LNCaP clone FGC (cell line): ENCODE measurements at places on chromosomes 16 and 17.
A peak's percentile ranks its signal among the peaks of the same experiment; 100 is the strongest.

GRCh38 chr17:57939797-57940196 lies 15.4 kb downstream of the CUEDC1 start:
- peak; percentile 41 for DNase-seq

DNA sequence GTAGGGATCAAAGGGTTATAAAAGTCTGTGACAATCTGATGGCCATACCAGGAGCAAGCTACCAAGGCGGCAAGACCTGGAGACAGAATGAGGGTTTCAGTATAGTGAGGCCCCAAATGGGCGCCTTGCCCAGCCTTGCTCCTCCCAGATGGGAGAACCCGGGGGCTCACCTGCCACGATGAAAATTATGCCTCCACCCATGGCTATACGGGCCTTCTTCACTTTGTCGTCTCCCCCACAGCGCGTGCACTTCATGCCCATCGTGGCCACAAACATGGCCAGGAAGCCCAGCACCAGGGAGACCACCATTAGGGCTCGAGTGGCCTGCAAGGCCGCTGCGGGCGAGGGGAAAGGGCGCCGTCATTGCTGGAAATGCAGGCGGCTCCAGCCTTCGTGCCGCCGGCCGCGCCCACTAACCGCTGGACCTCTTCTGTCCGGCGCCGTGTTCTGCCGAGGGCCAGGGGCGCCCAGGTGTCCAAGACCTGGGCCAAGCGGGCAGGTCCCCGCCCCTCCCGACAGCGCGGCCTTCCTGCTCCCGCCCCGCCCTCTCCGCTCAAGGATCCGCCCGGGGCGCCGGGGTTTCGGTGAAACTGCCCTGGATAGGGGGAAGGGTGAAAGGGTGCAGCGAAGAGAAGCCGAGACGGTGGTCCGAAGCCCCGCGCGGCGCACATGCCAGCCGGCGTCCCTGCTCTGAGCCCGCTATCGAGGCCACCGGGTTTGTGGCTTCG lies 1.5 kb downstream of the CLDN7 start:
- DNase-seq, result no peak

GRCh38 chr17:83177611-83178532 lies 98.5 kb downstream of the METRNL start:
- DNase-seq, result no peak

- peak; percentile 76 for DNase-seq
Observed at GRCh38 chr16:88613911-88614817, 24.2 kb upstream of the IL17C start.

DNA sequence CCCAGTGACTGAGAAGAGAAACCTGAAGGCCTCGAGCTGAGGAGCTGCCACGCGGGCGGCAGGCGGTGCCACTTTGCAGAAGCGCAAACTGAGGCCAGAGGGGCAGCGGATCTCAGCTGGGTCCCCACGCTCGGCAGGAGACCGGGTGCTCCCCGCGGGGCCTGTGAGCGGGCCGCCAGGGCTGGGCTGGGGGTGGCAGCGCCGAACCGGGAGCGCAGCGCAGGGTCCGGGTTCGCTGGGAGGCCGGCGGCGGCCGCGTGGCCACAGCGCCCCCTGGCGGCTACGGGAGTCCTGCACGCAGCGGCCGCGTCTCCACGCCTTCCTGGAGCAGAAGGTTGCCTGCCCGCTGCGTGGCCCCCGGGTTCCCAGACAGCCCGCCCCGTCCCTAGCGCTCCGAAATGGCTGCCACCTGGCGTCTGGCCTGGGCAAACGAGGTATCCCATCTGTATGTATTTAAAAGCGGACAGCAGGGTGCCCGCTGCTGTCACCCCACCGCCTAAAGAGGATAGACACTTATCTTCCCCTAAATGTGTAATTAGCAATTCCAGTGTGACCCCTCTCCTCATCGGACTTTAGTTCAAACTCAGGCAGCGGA lies 96.1 kb upstream of the CDH5 start:
- no peak for DNase-seq

- DNase-seq, result no peak
Observed at GRCh38 chr16:72976438-72977064, 71.4 kb downstream of the ZFHX3 start.

GRCh38 chr17:79977708-79978547 lies 57.7 kb downstream of the TBC1D16 start:
- DNase-seq, result no peak

DNA sequence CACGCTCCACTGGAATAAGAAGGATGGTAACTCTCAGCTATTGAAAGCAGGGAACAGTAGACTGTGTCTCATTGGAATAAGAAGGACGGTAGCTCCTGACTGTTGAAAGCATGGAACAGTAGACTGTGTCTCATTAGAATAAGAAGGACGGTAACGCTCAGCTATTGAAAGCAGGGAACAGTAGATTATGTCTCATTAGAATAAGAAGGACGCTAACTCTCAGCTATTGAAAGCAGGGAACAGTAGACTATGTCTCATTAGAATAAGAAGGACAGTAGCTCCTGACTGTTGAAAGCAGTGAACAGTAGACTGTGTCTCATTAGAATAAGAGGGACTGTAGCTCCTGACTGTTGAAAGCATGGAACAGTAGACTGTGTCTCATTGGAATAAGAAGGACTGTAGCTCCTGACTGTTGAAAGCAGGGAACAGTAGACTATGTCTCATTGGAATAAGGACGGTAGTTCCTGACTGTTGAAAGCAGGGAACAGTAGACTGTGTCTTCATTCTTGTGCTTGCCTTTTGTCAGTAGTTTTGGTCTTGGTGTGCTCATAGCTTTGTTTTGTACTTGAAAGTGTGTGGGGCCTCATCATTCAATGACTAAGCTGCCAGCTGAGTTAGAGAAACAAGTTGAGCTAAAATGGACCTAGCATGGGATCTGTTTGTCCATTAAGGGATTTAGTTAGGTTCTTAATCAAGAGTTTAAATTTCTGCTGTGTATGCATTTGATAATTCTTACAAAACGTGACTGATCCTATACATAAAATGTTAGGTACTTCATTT lies 58.5 kb downstream of the BANP start:
- DNase-seq, result no peak

- no peak for DNase-seq
Observed at GRCh38 chr17:51685287-51685909, 425.1 kb downstream of the UTP18 start.

DNA sequence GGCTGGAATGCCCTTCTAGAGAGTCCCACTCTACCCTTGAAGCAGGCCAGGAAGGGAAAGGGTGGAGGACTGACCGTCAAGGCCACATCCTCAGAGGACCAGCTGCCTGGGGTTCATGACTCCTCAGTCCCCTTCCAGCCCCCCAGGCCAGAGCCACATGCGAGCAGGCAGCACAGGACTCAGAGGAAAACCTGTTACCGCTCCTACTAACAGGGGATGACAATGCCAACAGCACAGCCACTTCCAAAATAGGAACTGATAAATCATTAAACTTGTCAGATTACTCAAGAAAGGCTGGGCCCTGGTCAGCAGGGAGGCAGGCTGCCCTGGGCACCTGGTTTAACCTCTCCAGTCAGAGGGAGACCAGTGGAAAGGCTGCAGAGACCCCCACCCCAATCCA lies 206.2 kb upstream of the SDK2 start:
- DNase-seq, result no peak

- DNase-seq, result no peak
Observed at GRCh38 chr17:82277851-82278250, 4.4 kb upstream of the CSNK1D start.

DNA sequence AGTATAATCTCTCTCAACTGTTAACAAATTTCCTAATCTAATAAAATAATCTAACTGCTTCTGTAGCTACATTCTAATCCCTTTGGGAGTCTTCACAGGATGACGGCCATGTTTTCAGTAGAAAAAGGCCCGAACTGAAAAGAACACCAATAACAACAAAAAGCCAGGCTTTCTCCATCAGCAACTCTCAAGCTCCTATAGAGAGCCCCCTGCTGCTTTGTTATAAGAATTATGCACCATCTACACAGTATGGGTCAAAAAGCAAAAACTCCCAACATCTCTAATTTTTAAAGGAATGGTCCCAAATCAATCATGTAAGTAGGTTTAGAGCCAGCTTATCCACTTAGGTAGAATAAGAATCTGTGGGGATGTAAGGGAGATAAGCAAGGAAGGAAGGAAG lies 163.6 kb upstream of the C17orf78 start:
- no peak for DNase-seq

- no peak for DNase-seq
Observed at GRCh38 chr16:10367616-10368188, 18.2 kb upstream of the ATF7IP2 start.

- no peak for DNase-seq
Observed at GRCh38 chr17:47188271-47188875, 722 bp downstream of the CDC27 start.

GRCh38 chr17:59151591-59151990 lies 3.4 kb downstream of the SKA2 start:
- no peak for DNase-seq

- DNase-seq, result no peak
Observed at GRCh38 chr16:24497440-24497839, 41.9 kb upstream of the RBBP6 start.

DNA sequence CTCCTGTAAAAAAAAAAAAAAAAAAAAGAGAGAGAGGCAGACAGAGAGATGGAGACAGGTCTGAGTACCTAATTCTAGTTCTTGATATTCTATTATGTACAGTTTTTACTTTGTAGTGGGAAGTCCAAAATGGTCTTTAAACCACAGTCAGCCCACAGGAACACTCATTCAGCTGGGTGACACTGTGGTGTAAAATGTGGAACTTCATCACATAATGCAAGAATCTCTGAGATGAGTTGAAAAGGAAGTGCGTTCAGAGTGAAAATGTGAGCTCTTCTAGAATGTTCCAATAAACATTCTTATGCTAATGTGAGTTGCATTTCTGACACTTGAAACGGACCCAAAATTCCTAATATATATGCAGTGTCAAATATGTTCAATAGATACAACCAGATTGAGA lies 972.1 kb downstream of the CDH11 start:
- DNase-seq, result no peak

DNA sequence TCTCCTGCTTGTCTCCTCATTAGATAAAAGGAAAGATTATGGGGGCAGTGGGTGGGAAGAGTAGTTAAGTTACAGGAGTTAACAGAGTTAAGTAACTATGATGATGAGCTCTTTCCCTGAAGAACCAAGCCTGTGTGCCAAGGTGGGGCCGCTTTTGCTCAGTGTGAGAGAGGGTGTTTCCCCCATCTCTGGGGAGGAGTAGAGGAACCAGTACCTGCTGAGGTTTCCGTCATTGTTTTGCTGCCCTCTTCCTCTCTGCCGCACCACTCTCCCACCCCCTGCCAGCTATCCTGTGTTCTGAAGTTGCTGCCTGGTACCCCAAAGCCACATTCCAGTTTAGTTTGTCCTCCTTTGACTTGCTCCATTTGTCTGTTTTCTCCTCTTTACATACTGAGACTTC lies 20.8 kb upstream of the KRT10 start:
- no peak for DNase-seq

- no peak for DNase-seq
Observed at GRCh38 chr17:7133424-7133823, 18.8 kb upstream of the ASGR2 start.

DNA sequence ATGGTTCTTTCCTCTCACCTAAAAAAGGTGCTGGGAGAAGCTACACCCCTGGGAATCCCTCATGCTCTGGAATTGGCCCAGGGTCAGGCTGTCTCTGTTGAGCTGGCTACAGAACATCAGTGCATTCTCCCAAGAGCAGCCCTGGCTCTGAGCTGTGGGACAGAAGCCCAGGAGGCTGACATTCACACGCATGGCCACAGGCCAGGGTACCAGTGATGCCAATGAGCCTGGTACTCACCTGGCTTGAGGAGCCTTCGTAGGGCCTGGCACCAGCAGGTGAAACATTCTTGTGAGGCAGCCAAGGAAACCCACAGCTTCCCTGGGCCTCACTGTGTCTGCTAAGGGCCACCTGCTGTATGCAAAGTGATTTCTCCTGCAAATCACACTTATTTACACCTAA lies 121.7 kb upstream of the CCL2 start:
- DNase-seq, result no peak

GRCh38 chr17:41775394-41776226 lies 10.9 kb downstream of the JUP start:
- DNase-seq, result no peak

DNA sequence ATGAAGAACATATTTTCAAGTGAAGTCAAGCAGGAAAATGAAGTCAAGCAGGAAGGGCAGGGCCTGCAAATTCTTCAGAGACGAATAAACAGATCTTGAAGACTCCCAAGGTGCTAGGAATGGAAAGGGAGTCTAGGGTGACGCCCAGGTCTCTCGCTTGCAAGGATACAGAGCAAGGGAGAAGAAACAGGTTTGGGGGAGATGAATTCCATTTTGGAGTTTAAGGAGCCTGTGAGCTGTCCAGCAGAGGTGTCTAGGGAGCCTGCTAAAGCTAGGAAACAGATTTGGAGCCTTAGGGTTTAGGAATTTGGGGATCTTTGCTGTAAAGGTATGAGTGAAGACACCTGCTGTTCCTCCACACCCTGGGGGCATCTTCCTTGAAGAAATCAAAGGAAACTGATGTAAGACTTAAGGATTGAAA lies 2.0 kb upstream of the UNKL start:
- DNase-seq, result no peak

GRCh38 chr17:18225642-18226283 lies 328 bp downstream of the LLGL1 start:
- no peak for DNase-seq

- peak; percentile 10 for DNase-seq
Observed at GRCh38 chr17:41413353-41413957, 10.9 kb downstream of the KRT37 start.

DNA sequence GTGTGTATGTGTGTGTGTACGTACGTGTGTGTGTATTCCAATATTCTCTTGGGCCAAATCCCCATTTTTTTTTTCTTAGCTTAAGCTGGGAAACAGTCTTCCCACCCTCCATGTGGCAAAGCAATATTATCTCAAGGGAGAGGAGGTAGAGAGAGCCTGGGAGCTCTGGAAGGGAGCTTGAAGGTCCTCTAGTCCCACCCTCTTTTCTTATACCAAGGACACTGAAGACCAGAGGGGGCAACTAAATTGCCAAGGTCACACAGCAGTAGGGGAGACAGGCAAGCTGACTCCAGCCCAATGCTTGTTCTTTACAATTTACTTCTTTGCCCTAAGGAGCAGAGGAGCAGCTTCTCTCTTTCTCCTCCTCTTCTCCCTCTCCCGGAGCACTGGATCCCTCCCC lies 6.8 kb downstream of the SRCIN1 start:
- DNase-seq, result no peak

DNA sequence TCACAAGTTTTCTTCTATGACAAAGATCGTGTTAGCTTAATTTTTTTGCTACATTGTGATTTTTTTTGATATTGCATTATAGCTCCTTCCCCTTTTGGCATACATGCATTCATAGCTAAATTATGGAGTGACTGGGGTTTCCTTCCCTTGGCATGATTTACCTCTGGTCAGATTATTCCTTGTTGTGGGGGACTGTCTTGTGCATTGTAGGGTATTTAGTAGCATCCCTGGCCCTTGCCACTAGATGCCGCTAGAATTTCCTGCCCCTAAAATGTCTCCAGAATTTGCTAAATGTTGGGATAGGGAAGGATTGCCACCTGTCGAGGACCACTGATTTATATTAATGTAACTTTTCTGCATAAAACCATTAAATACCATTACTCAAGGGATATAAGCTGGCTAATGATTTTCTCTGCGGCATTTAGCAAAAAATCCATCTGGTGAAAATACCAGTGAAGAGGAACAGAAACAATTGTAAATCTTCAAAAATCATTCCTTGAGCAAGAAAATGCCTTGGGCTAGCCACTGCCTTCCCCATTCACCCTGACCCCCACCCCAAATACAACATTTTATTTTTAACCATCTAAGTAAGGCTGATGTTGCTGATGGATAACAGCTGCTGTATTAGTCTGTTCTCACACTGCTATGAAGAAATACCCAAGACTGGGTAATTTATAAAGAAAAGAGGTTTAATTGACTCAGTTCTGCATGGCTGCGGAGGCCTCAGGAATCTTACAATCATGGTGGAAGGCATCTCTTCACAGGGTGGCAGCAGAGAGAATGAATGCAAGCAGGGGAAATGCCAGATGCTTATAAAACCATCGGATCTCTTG lies 195.2 kb downstream of the MAP2K6 start:
- DNase-seq, result no peak
